ENCODE measurements at places on chromosomes 5 and 9.

DNA sequence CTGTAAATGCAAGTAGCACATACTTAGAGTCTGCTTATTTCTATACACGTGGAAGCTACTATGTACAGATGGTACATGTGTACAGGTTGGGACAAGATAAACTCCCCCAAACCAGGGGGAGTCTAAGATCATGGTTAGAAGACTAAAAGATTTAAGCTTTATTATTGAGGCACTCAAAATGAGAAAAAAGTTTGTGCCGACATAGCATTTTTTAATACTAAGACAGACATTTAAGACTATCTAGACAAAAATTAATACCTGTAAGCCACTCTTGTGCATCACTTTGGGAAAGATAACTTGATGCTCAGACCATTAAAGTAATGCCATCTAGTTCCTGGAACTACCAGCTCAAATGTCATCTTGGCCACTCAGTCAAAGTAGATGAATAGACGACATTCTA lies 279.4 kb downstream of the ARL15 start:
- DNase-seq: no peak

GRCh38 chr5:98941131-98941883 lies 12.5 kb upstream of the CHD1 start:
- no peak for DNase-seq

DNA sequence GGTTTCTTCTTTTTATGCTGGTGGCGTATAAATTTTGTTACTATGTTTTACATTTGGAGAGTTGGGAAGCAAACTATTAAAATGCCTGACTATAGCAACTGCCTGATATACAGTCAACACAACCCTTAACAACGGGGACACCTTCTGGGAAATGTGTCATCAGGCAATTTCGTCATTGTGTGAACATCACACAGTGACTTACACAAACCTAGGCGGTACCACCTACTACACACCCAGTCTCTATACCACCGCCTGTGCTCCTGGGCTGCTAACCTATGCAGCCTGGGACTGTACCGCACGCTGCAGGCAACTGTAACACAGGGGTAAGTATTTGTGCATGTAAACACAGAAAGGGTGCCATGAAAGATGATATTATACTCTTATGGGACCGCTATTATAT lies 1.3 kb upstream of the CDHR2 start:
- no peak for DNase-seq

GRCh38 chr9:115988701-115989100 lies 164.9 kb upstream of the PAPPA start:
- DNase-seq: no peak

GRCh38 chr9:111114486-111114885 lies 76.2 kb upstream of the LPAR1 start:
- peak; percentile 27 for DNase-seq

GRCh38 chr9:115715666-115716065 lies 437.9 kb upstream of the PAPPA start:
- DNase-seq: no peak

- DNase-seq: peak; percentile 47
Measured at GRCh38 chr5:126527892-126528291, 67.1 kb downstream of the ALDH7A1 start.

GRCh38 chr5:1737790-1738405 lies 61.7 kb downstream of the MRPL36 start:
- peak; percentile 43 for DNase-seq

DNA sequence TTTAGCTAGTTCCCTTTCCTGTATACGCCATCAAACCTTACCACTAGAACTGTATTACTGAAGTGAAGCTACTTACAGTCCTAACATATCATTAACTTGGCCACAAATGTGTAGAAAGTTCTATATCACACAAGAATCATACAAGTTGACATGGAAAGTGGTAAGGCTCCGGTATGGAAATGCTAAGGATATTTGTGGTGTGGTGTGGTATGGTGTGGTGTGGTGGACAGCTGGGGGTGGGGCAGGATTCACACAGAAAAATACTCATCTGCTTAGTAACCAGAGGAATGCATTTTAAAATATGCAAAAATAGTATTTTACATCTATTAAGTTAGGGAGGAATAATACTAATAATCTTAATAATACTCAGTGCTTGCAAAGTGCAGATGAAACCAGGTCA lies 69.4 kb downstream of the TRPC7 start:
- DNase-seq: no peak

- DNase-seq: no peak
Measured at GRCh38 chr5:7714697-7715096, 136.2 kb downstream of the CFAP90 start.

GRCh38 chr5:155270725-155271124 lies 257.2 kb downstream of the KIF4B start:
- DNase-seq: peak; percentile 1

- DNase-seq: peak; percentile 15
Measured at GRCh38 chr5:141172381-141173204, at the start of gene PCDHB7. TSS of gene PCDHB7 (plus strand) at chr5:141172644. CDS start at chr5:141172836, 192 bp downstream.

DNA sequence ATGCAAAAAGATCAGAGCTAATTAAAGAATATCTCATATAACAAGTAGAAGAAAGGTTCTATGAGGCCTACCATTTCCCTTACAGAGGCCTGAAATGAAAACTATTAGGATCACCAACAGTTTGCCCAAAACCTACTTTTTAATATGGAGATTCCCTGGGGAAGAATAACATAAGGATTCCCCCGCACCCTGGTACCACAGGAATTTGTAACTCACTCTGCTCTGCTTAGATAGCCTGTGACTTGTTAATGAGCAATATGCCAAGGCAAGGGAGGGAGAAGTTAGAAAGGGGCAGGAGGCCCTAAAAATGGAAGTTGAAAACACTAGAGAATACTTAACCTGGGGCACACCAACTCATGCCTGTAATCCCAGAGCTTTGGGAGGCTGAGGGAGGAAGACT lies 107.0 kb downstream of the CDH6 start:
- no peak for DNase-seq

GRCh38 chr9:7988644-7989280 lies 189.2 kb upstream of the DMAC1 start:
- DNase-seq: no peak

GRCh38 chr9:129316281-129317030 lies 138.4 kb upstream of the IER5L start:
- no peak for DNase-seq

GRCh38 chr5:121688781-121689180 lies 162.9 kb upstream of the FTMT start:
- no peak for DNase-seq

GRCh38 chr9:6584881-6585597 lies 60.5 kb downstream of the GLDC start:
- DNase-seq: no peak

GRCh38 chr9:133709015-133709611 lies 29.0 kb downstream of the SARDH start:
- DNase-seq: no peak

GRCh38 chr9:124000161-124000783 lies 11.3 kb upstream of the LHX2 start:
- DNase-seq: no peak

GRCh38 chr5:105283134-105283533 lies 1720.5 kb upstream of the NUDT12 start:
- no peak for DNase-seq

- peak; percentile 11 for DNase-seq
Measured at GRCh38 chr5:159660401-159660800, 255.9 kb upstream of the ADRA1B start.

DNA sequence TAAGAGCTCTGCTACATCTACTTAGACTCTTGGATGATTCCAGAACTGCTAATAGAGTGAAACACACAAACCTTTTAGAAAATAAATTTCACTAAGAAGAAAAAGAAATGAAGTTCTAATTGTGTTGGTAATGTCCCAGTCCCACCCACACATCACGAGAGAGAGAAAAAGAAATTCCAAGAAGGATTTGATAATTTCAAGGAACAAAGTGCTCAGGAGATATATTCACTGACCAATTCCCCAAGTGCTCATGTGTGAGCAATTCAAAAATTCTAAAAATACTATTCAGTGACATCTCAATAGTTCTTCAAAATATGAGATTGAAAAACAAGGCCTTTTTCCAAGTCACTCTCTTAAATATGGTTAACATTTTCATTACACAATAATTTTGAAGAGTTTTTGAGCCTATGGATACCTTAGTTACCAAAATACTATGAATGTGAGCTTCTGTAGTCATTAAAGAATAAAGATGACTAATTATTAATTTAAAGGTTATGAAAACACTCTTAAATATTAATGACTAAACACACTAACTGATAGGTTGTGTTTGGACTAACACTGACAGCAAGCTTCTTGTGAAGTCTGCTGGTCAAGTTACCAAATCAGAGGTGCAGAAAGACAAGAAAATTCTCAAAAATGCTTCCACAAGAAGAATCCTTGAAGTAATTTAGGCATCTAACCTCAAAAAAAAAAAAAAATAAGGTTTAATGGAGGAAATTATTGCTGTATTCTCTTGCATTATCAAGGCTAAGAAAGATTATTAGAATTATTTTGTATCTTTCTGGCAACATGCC lies 245.3 kb downstream of the PDE4D start:
- DNase-seq: no peak

- DNase-seq: peak; percentile 51
Measured at GRCh38 chr5:156475182-156476157, 148.5 kb downstream of the SGCD start.

DNA sequence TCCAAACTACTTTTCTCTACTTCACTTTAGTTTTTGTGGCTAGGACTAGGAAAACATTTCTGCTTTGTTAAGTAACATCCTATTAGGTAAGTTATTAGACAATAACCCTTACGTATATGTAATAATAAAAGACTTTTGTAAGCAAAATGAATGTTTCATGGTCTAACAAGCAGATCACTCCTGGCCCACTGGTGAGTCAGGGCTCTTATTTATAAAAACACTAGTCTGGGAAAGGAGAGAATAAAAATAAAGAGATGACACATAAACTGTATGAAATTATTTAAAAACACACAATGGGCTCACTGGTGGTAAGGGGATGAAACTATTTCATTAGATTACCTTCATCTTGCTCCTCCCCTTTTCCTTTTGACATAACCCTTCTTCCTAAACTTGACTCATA lies 2212.2 kb upstream of the ACO1 start:
- no peak for DNase-seq

GRCh38 chr9:125527471-125528002 lies 179.5 kb downstream of the MAPKAP1 start:
- DNase-seq: no peak

- DNase-seq: no peak
Measured at GRCh38 chr5:175211956-175212756, 231.8 kb downstream of the DRD1 start.

DNA sequence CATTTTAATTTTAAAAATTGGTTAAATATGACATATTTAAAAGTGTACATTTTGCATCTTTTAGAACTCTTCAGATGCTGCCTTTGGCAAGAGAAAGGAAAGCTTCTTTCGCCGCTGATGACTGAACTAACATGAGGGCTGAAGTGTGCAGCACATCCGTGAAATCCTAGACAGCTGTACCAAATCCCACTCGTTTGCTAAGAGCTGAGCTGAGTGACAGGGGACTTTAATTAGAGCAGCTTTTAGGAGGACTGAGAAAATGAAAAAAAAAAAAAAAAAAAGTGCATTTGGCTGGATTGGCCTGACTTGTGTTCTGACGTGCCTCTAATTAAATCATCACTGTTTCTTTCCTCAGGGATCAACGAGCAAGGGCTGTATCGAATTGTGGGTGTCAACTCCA lies 271.3 kb downstream of the ARHGAP26 start:
- DNase-seq: no peak

DNA sequence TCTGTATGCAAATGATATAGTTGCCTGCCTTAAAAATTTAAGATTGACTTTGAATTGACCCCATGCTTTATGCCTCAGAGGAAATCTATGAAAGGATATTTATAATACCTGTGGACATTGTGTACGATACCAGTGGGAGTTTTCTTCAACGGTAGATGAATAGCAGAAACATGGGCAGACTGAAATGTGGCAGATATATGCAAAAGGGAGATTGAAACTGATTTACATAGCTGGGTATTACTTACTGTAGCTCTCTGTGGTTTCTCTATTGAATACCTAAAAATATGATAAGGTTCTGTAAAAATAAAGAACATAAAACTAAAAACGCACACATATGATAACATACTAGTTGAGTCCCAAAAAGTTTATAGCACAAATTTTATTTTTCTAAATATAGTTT lies 345.2 kb upstream of the PCSK5 start:
- DNase-seq: no peak

GRCh38 chr5:24389968-24390367 lies 254.8 kb downstream of the CDH10 start:
- no peak for DNase-seq

- DNase-seq: no peak
Measured at GRCh38 chr5:1065891-1066650, 45.8 kb downstream of the SLC12A7 start.

GRCh38 chr9:96478829-96479371 lies 28.9 kb downstream of the HABP4 start:
- peak; percentile 56 for DNase-seq

DNA sequence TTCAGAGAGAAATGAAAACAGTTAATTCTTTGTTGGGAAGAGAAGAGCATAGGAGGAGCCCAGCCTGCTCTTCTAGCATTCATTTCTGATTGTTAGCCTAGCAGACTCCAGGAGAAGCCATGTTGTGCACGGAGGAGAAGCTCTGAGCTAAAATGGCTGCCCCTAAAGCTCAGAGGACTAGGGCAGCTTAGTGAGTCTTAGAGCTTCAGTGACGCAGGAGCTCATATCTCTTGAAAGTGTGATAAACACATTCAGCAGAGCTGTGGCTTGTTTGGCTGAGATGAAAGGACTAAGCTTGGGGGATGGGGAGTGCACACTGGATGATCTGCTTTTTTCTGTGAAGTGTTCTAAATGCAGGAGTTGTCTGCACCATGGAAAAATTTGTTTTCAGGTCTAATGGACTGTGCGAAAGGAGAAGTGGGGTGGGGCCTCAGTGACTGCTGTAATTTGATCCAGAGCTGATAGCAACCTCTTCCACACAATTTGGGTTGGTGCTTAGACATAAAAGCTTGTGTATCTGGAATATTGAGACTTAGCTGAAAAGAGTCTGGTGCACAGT lies 58.5 kb downstream of the ZNF462 start:
- peak; percentile 51 for DNase-seq

GRCh38 chr9:27247756-27248155 lies 49.2 kb downstream of the EQTN start:
- DNase-seq: no peak

DNA sequence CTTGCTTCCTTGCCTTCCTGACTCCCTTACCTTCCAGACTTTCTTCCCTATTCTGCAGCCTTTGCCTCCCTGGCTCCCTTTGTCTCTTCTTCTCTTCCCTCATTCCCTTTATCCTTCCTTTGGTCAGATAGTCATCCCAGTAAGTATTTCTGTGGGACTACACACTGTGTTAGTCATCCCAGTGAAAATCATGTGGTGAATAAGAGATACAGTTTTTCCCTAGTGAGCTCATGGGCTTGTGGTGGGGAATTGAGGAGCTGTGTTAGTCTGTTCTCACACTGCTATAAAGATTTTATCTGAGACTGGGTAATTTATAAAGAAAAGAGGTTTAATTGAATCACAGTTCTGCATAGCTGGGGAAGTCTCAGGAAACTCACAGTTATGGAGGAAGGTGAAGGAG lies 109.8 kb upstream of the EDIL3 start:
- DNase-seq: peak; percentile 0

- no peak for DNase-seq
Measured at GRCh38 chr5:132777209-132778069, at the start of gene SEPTIN8. TSS of gene SEPTIN8 (minus strand) at chr5:132777239. CDS start at chr5:132777137, 102 bp downstream.

All from foreskin fibroblast (primary cell).